ENCODE measurements at places on chromosomes 1 and 21. TPM values are rescaled to one million over a fixed set of nuclear protein-coding genes. Genes with fewer than 3 reads are reported as not detected.

SPATA45 gene
- total RNA-seq: not detected

RORC gene
- 6.2 TPM for total RNA-seq

CD5L gene
- total RNA-seq: not detected

DNA sequence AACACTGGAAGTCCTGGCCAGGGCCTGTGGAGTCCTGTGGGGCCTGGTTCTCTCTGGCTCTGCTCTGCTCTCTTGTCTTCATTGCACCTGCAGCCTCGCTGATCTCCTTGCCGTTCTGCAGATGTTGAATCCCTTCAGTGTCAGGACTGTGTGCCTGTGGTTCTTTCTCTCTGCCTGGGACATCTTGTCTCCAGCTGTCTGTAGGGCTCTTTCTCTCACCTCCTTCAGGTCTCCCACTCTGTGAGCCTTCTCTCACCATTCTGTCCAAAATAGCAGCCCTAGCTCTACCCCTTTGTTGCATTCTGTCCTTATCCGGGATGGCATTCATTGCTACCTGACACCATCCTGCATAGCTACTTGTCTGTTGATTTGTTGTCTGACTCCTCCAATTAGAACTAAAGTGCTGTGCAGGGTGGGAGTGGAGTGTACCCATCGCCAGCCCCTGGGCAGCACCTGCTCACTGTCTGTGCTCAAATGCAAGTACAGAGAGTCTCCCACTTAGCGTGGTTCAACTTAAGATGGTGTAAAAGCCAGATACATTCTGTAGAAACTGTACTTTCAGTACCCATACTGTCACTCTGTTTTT, 8.9 kb downstream of the PGBD2 start:
- no peak for DNase-seq

GRCh38 chr1:94648225-94649007, 106.9 kb upstream of the F3 start:
- DNase-seq: no peak

GRCh38 chr1:55815745-55816455, 600.7 kb upstream of the USP24 start:
- DNase-seq: no peak

DNA sequence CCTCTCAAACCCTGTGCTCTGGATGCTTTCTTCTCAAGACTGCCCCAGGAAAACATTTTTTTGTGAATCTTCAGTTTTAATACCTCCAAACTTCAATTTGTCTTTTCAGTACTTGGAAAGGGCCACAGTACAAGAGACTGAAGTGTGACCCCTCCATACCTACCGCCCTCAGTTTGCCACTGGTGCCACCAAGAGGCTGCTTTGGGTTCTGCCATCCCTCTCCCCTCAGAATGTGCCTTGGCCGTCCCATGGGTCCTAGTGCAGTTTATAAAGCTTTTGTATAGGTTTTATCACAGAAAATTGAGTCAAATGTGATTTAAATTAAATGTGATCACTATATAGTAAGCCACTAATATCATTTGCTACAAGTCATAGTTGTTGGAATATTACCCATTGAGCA, 60.8 kb upstream of the PGD start:
- DNase-seq: no peak

- no peak for DNase-seq
Measured at GRCh38 chr1:234331507-234331906, 41.7 kb upstream of the COA6 start.

Measured in CD4-positive, CD25-positive, alpha-beta regulatory T cell (primary cell).